ENCODE measurements at places on chromosomes 4 and X. TPM values are rescaled to one million over a fixed set of nuclear protein-coding genes. Genes with fewer than 3 reads are reported as not detected.

Gene TMEM131L
- total RNA-seq: 10.0 TPM

Gene IQCM
- not detected for total RNA-seq

Gene PRRG3
- 0.37 TPM for total RNA-seq

Gene JAKMIP1
- total RNA-seq: not detected

All from HT1080 (cell line).